Stimulated activated CD8-positive, alpha-beta memory T cell treated with anti-CD3 and anti-CD28 coated beads, Interleukin-15, amount 100 ng/mL, for 24 hours (primary cell): ENCODE measurements at places on chromosomes 2 and 18.

- DNase-seq = no peak
Measured at GRCh38 chr18:53191634-53192033, 851.6 kb downstream of the DCC start.

DNA sequence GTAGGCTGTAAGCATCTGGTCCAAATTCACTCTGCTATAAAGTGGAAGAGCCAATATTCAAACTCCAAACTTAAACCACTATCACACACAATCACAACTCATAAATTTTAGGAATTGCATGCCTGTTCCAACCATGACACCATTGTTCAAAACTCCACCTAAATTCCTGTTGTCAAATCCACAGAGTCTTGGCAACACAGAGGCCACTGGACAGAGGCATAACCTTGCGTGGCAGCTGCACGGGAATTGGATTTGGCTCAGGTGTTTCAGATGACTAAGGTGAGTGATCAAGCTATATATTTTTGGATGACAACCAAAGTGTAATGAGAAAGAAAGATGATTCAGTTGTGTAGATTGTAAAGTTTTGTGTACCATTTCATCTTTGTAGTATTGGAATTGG lies 422.7 kb upstream of the TNP1 start:
- no peak for DNase-seq

DNA sequence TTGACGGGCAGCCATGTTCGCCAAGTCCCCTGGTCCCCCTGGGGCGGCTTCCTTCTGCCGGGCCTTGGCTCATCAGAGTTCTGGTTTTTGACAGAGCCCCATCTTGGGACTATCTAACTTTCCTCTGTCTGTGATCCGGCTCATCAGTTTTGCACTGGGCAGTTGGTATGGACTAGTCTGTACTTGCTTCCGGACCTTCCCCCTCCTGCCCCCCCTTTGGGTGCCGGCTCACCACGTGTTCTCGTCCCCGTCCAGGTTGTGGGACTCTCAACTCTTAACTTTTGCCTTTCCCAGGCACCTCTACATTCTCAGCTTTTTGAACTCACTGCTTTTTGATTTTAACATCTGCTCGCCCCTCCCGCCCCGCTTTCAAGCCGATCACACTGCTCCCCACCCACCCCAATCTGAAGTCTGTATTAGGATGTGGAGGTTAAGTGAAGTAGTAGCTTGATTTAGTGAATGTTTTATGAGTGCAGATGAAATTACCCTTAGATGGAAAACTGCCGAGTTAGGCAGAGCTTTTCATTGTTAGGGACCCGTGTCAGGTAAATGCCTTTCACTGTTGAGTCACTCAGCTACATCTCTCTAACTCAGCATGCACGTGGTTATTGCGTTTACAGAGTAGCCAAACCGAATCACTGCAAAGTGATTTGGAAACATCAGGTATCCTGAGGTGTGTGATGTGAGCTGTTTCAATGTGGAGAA lies 874 bp downstream of the WDR43 start:
- DNase-seq = peak; percentile 22

- no peak for DNase-seq
Measured at GRCh38 chr18:62842898-62843297, 127.6 kb downstream of the PHLPP1 start.

GRCh38 chr2:136858656-136859055 lies 93.3 kb downstream of the THSD7B start:
- DNase-seq = no peak

- no peak for DNase-seq
Measured at GRCh38 chr2:60329225-60329624, 224.2 kb downstream of the BCL11A start.

DNA sequence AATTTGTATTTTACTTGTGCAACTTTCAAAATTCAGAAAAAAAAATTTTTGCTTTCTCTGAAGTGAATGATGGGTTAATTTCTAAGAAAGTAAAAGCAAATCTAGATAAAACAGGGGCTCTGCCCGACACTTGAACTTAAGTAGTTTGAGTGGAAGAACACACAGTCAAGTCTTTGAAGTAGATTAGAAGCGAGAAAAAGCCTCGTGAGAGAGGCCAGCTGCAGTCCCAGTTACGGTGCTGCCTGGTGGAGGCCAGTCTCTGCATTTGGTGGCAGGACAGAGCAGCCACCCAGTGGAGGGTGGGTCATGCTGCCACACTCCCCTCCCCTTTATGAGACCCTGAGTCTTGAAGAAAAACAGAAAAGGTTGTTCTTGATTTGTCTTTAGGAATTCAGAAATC lies 81.8 kb downstream of the INPP5D start:
- no peak for DNase-seq

GRCh38 chr2:26461601-26462023 lies 16.3 kb downstream of the OTOF start:
- DNase-seq = no peak

- no peak for DNase-seq
Measured at GRCh38 chr18:49279041-49279440, 181.4 kb downstream of the DYM start.

DNA sequence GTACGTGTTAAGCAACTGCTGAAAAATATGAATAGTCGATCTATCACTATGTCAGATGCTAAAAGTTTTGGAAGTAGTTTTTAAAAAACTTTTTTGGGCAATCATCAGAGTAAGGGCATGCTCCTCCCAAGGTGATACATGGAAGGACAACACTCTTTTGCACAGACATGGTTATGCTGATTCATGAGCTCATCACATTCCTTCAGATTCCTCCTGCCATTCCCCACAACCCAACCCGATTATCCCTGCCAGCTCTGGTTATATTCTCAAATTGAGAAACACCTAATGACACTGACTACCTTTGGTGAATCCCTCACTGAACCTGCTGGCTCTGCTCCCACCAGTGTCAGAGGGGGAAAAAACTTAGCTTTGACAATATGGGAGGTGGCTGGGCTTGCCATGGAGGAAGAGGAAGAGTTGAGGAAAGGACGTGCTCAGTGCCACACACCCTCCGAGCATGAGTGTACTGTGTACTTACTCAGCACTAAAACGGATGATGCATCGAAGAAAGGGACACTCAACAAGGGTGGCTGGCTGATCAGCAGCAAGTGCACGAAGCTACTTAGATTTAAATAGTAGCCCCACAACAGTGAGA lies 83.9 kb upstream of the RNU4ATAC start:
- DNase-seq = no peak

- no peak for DNase-seq
Measured at GRCh38 chr2:21044694-21045371, 960 bp upstream of the APOB start.

GRCh38 chr2:117917223-117917917 lies 96.5 kb downstream of the CCDC93 start:
- no peak for DNase-seq

DNA sequence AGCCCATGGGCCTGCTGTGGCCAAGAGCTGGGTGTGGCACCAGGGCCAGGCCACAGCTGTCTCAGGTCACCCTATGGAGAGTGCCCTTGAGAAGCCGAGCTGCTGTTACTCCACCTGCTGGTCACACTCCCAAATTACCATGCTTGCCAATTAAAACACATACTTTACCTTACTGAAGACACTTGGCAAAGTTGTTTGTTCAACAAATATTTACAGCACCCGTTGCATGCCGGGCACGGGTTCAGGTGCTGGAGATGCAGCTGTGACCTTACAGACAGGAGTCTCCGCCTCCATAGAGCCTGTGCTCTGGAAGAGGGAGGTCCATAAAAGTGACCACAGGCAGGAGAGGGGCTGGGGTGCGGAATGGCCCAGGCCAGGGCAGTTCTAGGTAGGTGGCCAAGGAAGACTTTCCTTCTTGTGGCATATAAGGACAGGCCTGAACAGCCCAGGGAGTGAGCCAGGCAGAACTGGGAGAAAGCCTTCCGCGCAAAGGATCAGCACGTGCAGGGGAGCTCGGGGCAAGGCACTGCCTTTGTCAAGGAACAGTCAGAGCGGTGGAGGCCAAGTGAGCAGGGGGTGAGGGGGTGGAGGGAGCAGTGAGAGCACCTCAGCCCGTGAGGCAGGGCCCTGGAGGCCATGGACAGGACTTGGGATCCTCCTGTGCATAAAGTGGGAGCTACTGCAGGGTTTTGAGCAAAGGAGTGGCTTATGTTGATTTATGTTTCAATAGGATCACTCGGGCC lies 23.6 kb upstream of the RBM44 start:
- no peak for DNase-seq

DNA sequence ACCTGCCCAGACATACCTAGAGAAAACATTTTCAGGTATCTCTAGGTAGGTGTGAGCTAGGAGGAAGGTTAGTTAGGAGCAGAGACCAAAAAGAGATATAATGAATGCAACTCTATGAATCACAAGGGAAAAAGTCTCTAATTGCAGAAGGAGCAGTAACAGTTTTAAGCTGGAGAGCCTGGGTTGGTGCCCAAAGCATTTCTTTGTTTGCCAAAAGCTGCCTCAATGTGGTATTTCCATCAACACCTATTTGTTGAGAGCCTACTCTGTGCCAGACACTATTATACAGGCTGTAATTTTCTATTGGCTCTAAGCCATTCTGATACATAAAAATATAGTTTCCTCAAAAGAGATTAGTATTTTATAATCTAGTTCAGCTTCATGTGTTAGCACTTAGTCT lies 141.6 kb downstream of the UBE2E3 start:
- DNase-seq = no peak

DNA sequence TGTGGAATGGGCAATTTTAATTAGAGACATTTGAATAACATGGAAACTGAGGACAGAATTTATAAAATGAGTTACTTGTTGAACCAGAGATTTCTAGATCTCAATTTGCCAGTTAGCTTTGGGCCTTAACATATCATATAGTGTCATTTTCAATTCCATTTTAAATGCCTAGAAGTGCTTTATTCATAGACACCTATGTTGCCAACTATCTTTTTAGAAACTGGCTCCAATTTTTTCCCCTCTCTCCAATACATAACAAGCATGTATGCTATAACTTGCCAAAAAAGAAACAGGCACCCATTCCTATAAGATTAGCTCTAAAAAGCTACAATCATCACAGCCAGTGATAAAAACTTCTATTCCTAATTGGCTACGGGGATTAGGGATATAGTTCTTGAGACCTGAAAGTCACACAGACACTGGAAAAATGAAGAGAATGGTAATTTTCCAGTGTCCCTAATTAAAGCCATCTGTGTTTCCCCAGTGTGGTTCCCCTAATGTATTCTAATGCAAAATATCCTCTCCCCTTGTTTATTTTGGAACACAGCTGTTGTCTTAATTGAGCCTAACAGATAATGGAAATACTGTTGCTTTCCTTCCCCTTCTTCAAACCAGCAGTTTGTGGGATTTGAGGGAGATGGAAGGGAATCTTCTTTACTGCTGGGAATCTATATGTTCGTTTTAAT lies 205.5 kb upstream of the FSHR start:
- no peak for DNase-seq

DNA sequence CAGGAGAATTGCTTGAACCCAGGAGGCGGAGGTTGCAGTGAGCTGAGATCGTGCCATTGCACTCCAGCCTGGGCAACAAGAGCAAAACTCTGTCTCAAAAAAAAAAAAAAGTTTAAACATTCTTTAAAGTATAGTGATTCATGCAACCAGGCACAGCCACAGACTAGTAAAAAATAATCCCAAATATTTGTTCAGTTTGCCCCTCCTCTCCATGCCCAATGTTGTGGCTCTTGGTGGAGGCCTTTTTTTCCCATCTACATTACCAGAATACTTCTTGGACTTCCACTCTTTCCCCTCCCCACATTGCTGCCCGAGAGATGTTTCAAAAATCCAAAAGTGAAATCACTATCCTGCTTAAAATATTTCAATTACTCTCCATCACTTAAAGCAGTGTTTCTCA lies 5.1 kb upstream of the MALT1 start:
- DNase-seq = no peak

- no peak for DNase-seq
Measured at GRCh38 chr2:43268066-43268953, 41.9 kb upstream of the ZFP36L2 start.

- no peak for DNase-seq
Measured at GRCh38 chr2:72156872-72157271, 9.2 kb upstream of the CYP26B1 start.

DNA sequence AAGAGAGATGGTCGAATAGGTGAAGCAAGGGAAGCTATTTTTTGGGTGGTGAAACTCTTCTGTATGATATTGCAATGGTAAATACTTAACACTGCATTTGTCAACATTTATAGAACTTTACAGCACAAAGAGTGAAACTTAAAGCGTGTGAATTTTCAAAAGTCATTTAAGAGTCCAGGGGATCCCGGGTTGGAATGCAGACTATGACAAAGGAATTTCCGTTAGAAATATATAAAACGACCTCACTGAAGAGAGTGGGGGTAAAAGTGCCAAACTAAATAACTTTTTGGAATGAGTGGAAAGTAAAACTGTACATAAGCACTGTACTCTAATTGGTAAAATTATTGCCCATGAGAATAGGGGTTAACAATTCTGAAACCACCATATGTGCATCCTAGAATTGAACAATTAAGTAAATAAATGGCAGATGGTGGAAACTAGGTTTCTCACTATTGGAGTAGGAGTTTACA lies 191.0 kb upstream of the FN1 start:
- no peak for DNase-seq

- no peak for DNase-seq
Measured at GRCh38 chr18:51290860-51291259, 93.4 kb upstream of the MEX3C start.

DNA sequence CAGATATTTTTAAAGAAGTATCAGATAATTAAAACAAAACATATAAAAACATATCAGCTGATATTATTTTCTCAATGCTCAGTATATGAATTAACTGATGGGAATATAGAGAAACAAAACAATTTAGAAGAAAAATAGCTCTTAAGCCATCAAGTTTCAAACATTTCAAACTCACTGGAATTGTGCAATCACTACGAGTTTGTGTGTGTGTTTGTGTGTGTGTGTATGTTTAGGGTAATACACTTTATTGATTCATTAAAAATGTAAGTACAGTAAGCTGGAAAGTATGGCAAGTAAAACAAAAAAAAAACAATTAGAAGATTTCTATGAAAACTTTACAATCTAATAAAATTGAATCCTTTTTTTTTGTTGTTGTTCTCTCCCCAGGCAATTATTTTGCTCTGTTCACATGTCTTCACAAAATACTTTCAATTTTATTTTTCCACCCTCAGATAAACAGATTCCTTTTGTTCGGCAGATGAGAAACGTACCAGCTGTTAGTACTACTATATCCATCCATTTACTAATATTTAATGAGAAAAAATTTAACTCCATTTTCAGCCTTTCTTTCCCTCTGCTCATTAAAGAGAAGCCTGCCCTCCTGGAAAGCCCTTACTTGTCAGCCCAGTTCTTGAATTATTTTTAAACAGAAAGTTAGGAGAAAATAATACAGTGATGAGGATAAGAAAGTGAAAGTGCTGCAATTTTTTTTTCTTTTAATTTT lies 87.6 kb downstream of the SLC8A1 start:
- DNase-seq = no peak

DNA sequence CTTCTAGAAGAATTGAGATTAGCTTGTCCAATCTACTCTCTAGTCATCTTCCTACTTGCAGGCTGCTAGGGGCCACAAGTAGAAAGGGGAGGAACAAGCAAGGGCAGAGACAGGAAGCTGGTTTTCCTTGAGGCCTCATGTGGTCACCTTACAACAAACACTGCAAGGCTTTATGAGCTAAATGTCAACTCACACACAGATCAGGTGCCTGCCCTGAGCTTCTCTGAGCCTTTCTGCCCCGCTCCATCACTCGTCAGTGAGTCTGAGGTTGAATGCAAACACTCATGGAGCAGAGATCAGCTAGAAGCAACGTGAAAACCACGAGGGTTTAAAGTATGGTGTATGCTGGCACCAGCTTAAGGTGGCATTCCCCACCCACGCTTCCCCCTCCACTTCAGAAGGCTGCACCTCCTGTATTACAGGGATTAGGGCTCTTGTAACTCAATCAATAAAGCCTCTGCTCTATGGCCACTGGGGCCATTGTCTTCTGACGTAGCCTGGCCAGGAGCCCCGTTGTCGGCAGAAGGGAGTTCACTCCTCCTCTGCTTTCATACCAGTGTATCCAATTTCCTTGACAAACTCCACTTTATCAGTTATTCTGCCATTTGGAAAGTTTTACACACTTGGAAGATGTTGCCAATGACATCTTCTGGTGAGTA lies 5.4 kb upstream of the CRYGC start:
- DNase-seq = no peak
